ENCODE measurements at places on chromosomes 5 and 9.

GRCh38 chr5:555058-555623 is 30.9 kb upstream of the SLC9A3 start:
- DNase-seq = no peak

- no peak for DNase-seq
Observed at GRCh38 chr9:3238236-3238635, 287.6 kb downstream of the RFX3 start.

GRCh38 chr9:34496149-34496712 is 26.6 kb downstream of the ENHO start:
- no peak for DNase-seq

DNA sequence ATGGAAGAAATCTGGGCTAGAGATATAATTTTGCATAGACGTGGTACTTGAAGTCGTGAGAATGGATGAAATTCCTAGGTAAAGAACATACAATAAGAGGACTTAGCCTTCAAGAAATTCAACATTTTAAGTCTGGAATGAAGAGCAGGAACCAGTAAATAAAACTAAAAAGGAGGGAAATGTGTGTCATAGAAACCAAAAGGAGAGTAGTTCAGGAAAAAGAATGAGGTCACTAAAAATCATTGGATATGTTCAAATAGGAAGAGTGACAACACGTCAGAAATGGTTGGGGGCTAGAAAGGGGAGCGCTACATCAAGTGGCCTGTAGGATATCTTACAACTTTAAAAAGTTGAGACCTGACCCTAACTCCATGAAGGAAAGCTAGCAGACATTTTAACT is 44.0 kb downstream of the PFDN1 start:
- no peak for DNase-seq

- DNase-seq = no peak
Observed at GRCh38 chr9:76564297-76564696, 105.3 kb downstream of the GCNT1 start.

- DNase-seq = no peak
Observed at GRCh38 chr9:127947841-127948710, 10.4 kb upstream of the DPM2 start.
